ENCODE measurements at places on chromosomes 16 and 17. TPM values are rescaled to one million over a fixed set of nuclear protein-coding genes. Genes with fewer than 3 reads are reported as not detected.

CMTM3 gene
- 17.4 TPM for total RNA-seq

IGFALS gene
- total RNA-seq, result 0.17 TPM

CDH8 gene
- total RNA-seq, result 0.13 TPM

HSD17B1 gene
- total RNA-seq, result 2.0 TPM

ATF7IP2 gene
- total RNA-seq, result 4.6 TPM

SMIM36 gene
- total RNA-seq, result not detected

ZP2 gene
- not detected for total RNA-seq

NPTX1 gene
- total RNA-seq, result 8.0 TPM

CLEC18C gene
- total RNA-seq, result 0.13 TPM

HSD11B2 gene
- total RNA-seq, result not detected

ERN2 gene
- not detected for total RNA-seq

KRTAP1-5 gene
- total RNA-seq, result 1.6 TPM

ITGAX gene
- not detected for total RNA-seq

JPH3 gene
- total RNA-seq, result 0.03 TPM

KRT33B gene
- total RNA-seq, result not detected

APOBR gene
- not detected for total RNA-seq

GNAO1 gene
- total RNA-seq, result 0.17 TPM

TM4SF5 gene
- not detected for total RNA-seq

TOP2A gene
- 37.4 TPM for total RNA-seq

PRAC2 gene
- not detected for total RNA-seq

HOXB8 gene
- total RNA-seq, result not detected

PYY gene
- total RNA-seq, result not detected

KCNJ2 gene
- 2.9 TPM for total RNA-seq

AANAT gene
- not detected for total RNA-seq

VWA3A gene
- total RNA-seq, result 0.03 TPM

TBX2 gene
- total RNA-seq, result 63.1 TPM

TBC1D3L gene
- total RNA-seq, result 2.7 TPM

ENKD1 gene
- 18.5 TPM for total RNA-seq

TMC5 gene
- total RNA-seq, result not detected

PHKB gene
- 85.5 TPM for total RNA-seq

KRT9 gene
- 0.07 TPM for total RNA-seq

CACNB1 gene
- 8.0 TPM for total RNA-seq

KCTD5 gene
- 25.3 TPM for total RNA-seq

MPV17L gene
- 0.78 TPM for total RNA-seq

ZACN gene
- total RNA-seq, result 0.26 TPM

CDH15 gene
- total RNA-seq, result 0.20 TPM

WNT3 gene
- total RNA-seq, result 1.0 TPM

SLC38A8 gene
- total RNA-seq, result not detected

MAF gene
- total RNA-seq, result 10.1 TPM

TNFRSF17 gene
- total RNA-seq, result 0.10 TPM

NPLOC4 gene
- total RNA-seq, result 91.2 TPM

KRTAP1-1 gene
- not detected for total RNA-seq

CSF3 gene
- total RNA-seq, result not detected

CRHR1 gene
- not detected for total RNA-seq

ADAMTS18 gene
- total RNA-seq, result 23.2 TPM

IKZF3 gene
- not detected for total RNA-seq

ITGB3 gene
- 38.3 TPM for total RNA-seq

TMIGD1 gene
- not detected for total RNA-seq

FBXW10 gene
- total RNA-seq, result not detected

CACNG3 gene
- total RNA-seq, result not detected

ABCC11 gene
- total RNA-seq, result 0.30 TPM

RGS11 gene
- total RNA-seq, result 4.0 TPM

MYL11 gene
- total RNA-seq, result not detected

FADS6 gene
- total RNA-seq, result not detected

RCVRN gene
- total RNA-seq, result not detected

TMEM238L gene
- not detected for total RNA-seq

SCPEP1 gene
- 82.8 TPM for total RNA-seq

CCL1 gene
- total RNA-seq, result not detected

KRTAP9-8 gene
- not detected for total RNA-seq
